Stimulated activated CD8-positive, alpha-beta memory T cell treated with anti-CD3 and anti-CD28 coated beads, Interleukin-4, amount 100 ng/mL, for 24 hours (primary cell): ENCODE measurements at places on chromosomes 12 and 14.

GRCh38 chr14:54794159-54794558, 108.5 kb downstream of the GCH1 start:
- DNase-seq = no peak

DNA sequence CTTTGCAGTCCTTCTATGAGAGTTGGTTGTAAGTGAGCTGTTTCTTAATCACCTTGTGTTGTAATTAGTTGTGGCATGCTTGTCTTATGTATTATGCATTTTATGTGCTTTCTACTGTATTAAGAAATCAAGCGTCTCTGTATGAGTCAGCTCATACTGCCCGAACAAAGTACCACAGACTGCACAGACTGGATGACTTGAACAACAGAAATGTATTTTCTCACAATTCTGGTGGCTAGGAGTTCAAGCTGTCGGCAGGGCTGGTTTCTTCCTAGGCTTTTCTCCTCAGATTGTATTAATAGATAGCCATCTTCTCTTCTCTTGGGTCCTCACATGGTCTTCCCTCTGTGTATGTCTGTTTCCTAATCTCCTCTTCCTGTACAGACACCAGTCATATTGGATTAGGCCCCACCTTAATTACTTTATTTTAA, 77.7 kb downstream of the FLRT2 start:
- no peak for DNase-seq

GRCh38 chr14:71001742-71002141, 94.5 kb downstream of the PCNX1 start:
- DNase-seq = no peak

DNA sequence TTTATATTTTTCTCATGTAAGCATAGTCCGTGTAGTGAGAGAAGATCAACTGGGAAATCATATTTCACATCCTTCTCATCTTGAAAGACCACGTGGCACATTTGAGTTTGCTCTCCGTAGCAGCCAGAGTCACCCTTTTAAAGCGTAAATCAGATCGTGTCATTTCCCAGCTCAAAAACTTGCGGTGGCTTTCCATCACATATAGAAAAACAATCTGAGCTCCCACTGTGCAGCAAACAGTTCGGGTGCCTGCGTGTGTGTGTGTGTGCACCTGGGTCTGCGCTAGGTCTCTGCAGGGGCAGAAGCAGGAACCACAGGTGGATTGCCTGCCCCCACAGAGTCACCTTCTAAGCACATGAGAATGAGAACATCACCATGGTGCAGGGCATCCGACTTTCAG, 338.2 kb downstream of the TRHDE start:
- DNase-seq = no peak

DNA sequence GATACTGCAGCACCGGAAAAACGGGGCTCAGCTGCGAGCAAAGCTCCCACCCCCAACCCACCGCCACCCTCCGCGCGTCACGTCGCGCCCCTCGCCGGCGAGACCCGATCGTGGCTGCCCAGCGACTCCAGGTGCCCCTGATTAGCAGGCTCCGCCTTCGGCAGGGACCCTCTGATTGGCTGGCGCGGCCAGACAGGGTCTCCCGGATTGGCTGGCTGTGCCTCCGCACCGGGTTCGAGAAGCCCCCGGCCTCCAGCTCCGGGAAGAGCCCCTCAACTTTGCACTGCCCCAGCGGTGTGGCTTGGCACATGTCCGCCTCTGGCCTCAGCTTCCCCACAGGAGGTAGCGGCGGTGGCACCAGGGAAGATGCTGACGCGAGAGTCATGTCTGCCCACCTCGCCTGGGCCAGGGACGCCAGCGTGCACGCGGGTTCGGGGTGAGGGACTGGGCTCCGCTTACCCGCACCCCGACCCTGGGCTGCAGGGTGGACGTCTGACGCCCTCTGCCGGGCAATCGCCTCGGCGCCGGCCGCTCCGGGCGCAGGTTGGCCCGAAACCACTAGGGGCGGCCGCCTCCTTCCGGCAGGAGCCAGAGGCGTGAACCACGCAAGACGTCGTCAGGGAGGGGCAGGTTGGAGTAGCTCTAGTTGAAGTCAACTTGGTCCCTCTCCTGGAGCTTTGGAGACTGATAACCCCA, 498 bp upstream of the RHOF start:
- peak; percentile 93 for DNase-seq
